ENCODE measurements at places on chromosomes 7 and 10.

GRCh38 chr7:116809636-116810266 is 52.6 kb upstream of the CAPZA2 start:
- DNase-seq, result peak; percentile 80

GRCh38 chr7:158488181-158488971 is 99.2 kb downstream of the PTPRN2 start:
- DNase-seq, result no peak

DNA sequence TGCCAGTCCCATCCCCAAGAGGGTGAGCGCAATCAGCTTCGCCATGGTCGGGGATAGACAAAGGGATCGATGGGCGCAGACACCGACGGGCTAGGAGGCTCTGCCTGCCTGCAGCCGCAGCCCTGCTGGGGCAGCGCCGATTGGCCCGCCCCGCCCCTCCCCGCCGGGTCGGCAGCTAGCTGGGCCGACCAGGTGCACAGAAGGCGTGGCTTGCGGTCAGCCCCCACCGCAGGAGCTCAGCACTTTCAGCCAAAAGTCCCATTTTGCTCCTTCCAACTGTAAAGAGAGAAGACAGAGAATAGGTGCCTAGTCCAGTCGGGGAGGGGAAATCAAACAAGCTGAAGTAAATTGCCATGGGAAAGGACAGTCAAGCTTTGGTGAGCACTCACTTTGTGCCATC is at the start of gene PON1:
Gene PON1 (minus strand): TSS at position 102 of the 400 bp plus-strand sequence. CDS start 57 bp downstream, at position 45.
- DNase-seq, result no peak

DNA sequence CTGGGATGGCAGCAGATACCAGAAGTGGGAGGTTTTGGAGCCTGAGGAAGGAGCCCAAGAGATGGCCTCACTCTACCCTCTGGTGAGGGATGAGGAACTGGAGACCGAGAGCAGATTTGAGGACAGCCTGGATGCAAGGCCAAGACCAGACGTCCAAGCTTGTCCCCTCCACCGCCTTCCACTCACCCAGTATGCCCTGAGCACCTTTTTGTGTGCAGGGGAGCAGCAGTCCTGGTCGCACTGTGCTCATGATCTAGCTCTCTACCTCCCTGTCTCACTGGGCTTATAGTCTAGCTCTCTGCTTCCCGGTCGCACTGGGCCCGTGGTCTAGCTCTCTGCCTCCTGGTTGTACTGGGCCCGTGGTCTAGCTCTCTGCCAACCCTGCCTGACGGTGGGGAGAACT is 33.6 kb upstream of the CHST15 start:
- DNase-seq, result no peak

- no peak for DNase-seq
Measured at GRCh38 chr7:119033641-119034040, 809.1 kb downstream of the ANKRD7 start.

GRCh38 chr10:31778627-31779026 is 150.0 kb downstream of the ARHGAP12 start:
- DNase-seq, result no peak

DNA sequence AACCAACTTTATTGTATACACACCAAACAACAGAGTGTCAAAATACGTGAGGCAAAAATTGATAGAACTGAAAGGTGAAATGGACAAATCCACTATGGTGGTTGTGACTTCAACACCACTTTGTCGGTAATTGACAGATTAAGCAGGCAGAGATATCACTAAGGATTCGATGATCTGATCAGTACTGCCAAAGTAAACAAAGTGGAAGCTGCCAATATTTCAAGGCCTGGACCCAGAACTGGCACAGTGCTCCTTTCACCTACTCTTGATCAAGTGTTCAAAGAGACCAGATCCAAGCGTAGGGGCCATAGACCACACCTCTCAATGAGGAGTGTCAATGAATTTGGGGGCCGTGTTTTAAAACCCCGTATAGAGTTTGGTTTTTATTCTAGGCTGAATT is 167.0 kb downstream of the CDK14 start:
- no peak for DNase-seq

GRCh38 chr7:151115121-151115835 is 29.0 kb downstream of the AGAP3 start:
- DNase-seq, result no peak

GRCh38 chr7:301291-302053 is 11.5 kb downstream of the FOXL3 start:
- DNase-seq, result no peak

DNA sequence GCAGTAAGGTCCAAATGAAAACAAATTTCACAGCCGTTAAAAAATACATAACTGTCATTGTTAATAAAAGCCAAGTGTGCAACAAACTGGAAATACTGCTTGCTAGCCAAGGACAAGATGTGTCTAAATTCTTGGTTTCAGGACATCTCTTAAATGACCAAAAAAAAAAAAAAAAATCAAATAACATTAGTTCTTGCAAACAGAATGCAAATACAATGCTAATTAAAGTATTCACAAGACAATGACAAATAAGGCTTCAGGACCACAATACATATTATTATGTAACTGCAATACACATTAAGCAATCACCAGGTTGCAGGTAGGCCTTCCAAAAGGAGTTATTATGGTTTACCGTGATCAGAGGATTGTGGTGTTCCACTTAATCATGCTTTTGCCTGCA is 3.6 kb downstream of the ARHGAP21 start:
- DNase-seq, result peak; percentile 6

DNA sequence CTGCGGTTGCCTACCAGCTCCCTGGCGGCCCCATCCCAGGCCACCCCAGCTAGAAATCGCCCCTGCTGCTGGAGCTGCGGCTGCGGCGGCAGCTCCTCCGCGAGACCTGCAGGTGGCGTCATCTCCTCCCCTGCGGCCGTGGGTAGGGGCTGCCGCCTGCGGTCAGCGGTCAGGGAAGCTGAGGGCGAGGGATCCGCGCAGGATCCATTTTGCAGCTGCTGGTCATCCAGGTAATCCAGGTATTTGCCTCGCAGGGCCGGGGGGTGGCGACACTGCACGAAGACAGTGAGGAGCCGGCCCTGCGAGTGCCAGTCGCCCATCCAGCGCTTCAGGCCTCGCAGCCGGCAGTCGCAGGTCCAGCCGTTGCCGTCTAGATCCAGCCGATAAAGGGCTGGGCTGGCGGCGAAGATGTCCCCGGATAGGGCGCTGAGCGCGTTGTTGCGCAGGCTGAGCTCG is 1.5 kb downstream of the TRIL start:
- DNase-seq, result peak; percentile 65

DNA sequence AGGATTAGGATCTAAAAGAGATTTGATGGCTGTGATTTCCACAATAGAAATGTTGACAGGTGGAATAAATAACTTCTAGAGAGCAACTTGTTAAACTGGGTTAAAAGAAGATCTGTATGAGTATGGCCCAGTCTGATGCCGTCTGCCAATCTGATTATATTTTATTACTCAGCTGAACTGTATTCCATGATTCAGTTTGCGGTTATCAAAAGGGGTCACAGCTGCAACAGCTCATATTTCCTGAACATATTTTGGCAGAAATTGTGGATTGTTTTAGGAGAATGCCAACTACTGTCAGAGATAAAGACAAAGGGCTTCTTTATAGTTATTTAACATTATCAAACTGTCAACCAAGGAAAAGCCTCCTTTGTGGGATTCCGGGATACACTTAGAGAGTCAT is 244.8 kb upstream of the MINDY3 start:
- no peak for DNase-seq

GRCh38 chr10:59283456-59284091 is 78.8 kb downstream of the FAM13C start:
- DNase-seq, result peak; percentile 5

- DNase-seq, result no peak
Measured at GRCh38 chr7:55133630-55134358, 115.0 kb downstream of the EGFR start.
